Left cardiac atrium (tissue), 4 donors: ENCODE measurements at places on chromosomes 5 and 9.

GRCh38 chr5:161507591-161507990, 38.9 kb downstream of the GABRB2 start:
- no peak for DNase-seq

DNA sequence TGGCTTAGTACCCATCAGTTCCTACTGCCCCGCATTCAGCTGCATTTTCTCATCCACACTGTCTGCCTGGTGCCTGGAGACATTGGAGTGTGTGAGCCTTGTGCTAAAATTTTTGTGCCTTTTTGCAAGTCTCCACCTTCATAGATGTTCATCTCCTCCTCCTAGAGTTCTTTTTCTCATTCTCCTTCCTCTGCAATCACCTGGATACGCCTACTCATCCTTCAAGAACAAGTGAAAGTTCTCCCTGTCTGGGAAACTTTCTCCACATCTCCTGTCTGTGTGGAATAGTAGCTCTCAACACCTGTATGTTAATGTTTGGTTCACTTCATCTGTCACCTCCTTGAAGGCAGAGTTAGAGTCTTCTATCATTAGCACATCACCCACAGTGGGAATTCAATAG, 125.7 kb upstream of the FBXL17 start:
- DNase-seq: no peak

GRCh38 chr9:2771087-2771486, 53.8 kb downstream of the KCNV2 start:
- DNase-seq: no peak

DNA sequence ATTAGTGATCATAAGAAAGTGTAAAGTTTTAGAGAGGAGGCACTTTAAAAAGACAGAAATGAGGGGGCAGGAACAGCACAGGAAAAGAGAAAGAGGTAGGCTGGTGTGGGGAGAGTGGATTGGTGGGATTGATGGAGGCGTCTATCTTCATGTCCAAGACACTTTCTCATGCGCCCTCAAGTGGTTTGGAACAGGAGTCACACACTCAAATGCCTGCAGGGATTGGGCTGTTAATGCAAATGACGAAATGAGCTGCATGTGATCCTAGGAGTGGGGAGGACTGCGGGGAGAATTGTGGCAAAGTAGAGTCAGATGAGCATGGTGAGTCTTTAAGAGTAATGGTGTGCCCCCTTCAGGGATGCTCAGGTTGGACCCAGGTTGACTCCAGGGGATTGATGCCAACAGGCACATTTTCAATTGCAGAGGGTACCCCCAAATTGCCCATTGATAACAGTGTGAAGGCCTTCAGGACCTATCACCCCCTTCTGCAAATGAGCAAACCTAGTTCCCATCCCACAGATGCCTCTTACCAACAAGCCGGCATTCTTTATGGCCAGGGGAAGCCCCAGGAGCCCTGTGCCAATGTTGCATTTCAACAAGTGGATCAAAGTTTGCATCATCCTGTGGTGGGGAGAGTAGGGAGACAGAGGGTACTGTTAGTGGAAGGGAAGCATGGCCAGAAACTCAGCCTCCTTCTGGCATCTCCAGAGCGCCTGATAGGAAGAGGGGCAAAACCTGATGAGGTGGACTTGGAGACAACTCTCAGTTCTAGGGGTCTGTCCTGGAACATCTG, 5.3 kb downstream of the SLC36A3 start:
- DNase-seq: no peak

- no peak for DNase-seq
Measured at GRCh38 chr5:176172246-176172645, 66.0 kb upstream of the SIMC1 start.

- DNase-seq: no peak
Measured at GRCh38 chr5:38189081-38189504, 69.3 kb upstream of the EGFLAM start.

DNA sequence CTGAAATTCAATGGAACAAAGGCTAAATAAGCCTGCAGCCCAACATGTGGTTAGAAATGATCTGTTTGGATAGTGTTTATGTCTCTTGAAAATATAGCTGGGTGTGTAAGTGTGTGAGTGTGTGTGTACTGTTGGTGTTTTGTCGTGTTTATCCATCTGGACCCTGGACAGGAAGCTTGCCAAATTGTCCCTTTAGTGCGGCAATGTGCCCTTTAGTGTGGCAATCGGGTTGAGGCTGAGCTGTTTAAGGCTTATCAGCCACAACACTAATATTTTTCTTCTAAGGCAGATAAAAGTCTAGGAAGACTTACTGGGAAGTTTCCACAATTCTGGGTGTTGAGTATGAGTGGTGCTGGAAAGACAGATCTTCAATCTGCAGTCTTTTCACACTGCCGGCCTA, 180.2 kb downstream of the YTHDC2 start:
- peak; percentile 29 for DNase-seq

DNA sequence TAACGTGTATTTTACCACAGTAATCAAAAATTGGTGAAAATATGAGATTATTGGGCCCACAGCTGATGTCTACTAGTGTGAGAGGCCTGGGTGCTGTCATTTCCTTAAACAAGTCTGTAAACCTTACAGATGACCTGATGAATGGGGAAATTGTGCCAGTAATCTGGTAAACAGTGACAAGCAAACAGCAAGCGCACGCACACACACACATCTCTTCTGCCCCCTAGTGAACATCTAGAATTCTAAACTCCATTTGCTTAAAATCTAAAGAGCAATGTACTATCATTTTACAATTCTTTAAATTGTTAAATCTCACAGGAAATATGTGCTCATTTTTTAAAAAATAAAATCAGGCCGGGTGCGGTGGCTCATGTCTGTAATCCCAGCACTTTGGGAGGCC, 7.5 kb upstream of the RAPGEF1 start:
- no peak for DNase-seq

DNA sequence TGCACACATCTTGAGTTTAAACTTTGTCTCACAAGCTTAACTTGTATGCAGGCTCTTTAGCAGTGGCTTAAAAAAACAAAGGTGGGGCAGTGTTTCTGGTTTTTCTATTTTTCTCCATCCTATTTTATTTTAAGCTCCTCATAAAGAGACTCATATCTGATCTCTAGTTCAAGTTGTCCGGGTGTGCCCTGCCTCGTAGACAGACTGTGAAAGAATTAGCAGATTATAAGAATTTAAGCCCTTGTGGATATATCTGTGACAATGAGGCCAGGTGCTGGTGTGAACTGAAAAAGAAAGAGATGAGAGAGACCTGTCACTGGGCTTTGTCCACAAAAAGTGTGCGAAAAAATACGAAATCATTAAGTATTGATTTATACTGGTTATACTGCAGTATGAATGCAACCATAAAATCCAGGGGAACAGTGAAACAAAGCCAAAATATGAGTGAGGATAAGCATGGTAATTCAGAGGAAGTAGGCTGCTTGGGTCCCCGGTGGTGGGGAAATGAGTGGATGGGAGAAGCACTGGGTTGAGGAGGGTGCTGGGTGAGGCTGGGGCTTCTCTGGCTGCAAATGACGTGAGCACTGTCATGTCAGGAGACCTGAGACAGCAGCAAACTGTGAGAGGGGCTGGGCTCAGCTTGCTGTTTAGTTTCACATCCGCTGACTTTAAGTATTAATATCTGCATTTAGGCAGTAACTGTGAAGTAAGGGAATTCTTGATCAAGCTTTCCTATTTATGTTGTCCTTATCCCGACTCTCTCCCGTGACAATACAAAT, 179.7 kb upstream of the ANKRD55 start:
- peak; percentile 52 for DNase-seq

GRCh38 chr9:136411378-136411777, 920 bp downstream of the PMPCA start:
- DNase-seq: no peak

- no peak for DNase-seq
Measured at GRCh38 chr9:14218253-14218652, 95.7 kb downstream of the NFIB start.

DNA sequence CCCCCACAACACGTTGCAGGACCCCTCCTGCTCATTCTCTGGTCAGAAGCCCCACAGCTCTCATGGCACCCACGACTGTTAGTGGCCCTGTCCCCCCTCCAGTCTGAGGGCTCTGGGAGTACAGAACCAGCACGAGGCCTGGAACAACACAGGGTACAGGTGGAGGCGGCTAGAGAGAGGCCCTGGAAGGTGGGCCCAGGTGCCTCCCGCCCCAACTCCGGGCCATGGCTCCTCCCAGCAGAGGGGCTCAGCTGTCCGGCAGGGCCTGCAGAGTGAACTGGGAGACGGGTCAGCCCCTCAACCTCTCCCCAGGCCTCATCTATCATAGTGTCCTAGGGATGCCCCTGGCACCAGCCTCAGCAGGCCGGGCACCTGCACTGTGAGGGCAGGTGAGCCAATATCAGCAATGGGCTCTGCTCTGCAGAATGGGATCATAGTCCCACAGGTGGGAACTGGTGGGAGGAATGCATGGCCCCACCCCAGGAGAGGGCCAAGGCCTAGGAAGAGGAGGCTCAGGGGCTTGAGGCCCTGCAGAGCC, 58.6 kb downstream of the BARX1 start:
- DNase-seq: peak; percentile 11

DNA sequence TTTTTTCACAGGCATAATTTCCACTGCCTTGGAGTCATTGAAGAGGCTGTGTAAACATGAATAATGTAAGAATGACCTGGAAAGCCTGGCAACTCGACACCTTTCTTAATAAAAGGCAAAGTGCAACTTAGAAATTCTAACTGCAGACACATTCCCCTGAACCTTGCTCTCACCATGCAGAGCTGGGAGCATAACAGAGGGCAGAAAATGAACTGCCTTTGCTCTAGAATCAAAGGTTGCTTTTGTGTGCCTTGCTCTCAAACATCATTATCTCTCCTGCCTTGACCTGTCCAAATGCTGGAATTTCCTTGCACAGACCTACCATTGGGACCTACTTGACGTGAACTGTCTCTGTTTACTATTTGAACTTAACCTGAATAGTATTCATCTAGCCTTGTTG, 462.0 kb upstream of the ZNF462 start:
- no peak for DNase-seq

- no peak for DNase-seq
Measured at GRCh38 chr9:92947268-92948037, at the start of gene FGD3. FGD3 (plus strand) TSS chr9:92947523; CDS start chr9:92976257, 28,734 bp downstream.

- no peak for DNase-seq
Measured at GRCh38 chr5:3258050-3258449, 337.6 kb upstream of the IRX1 start.

GRCh38 chr9:71518045-71518827, 250.1 kb downstream of the CEMIP2 start:
- DNase-seq: no peak

DNA sequence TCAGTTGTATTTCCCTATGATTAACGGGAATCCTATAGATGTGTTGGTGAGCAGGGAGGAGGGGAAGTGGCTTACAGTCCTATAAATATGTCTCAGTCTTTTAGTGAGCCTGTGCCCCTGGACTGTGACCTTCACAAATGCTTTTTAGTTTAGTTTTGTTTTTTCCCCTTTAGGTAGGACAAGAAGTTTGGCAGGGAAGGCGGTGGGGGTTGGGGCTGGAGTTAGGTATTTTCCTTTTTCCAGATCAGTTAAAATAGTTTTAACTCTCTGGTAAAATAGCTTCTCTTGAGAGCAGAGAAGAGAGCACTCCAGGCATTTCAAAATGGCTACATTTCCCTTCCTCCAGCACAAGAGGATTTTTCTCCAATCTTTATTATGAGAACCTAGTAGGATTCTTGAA, 272.1 kb downstream of the SPATA31D1 start:
- no peak for DNase-seq

- no peak for DNase-seq
Measured at GRCh38 chr9:138117101-138117750, 239.6 kb downstream of the CACNA1B start.

DNA sequence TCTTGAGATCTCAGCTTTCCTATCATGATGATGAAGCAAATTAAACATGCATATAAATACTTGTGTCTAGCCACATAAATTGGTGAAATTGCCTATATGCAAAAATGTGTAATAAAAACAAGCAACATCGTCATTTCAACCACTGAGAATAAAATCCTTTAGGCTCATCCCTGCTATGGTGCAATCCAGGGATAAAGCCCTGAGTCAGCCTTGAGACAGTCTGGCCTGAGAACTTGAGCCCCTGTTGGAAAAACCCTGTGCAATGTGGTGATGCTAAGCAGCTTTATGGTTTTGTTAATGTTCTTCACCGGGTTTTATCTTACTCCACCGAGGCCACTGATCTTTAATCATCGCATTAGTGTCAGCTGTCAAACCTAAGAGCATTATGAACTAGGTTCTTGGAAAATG, 170.5 kb downstream of the DCP2 start:
- DNase-seq: no peak

DNA sequence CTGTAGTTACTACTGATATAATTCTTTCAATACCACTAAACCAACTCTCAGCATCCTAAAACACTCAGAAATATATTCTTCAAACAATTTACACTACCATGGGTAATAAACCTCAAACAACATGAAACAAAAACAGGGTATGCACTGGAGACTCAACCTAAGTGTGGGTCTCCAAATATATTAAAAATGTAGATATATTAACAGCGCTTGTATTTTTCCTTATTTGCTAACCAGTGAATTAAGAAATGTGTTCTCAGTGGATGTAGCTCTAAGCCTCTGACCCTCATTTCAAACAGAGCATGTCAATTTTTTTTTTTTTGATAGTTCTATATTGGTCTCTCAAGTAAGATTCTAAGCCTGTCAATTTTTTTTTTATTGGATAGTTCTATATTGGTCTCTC, 778.5 kb upstream of the CDH10 start:
- no peak for DNase-seq

DNA sequence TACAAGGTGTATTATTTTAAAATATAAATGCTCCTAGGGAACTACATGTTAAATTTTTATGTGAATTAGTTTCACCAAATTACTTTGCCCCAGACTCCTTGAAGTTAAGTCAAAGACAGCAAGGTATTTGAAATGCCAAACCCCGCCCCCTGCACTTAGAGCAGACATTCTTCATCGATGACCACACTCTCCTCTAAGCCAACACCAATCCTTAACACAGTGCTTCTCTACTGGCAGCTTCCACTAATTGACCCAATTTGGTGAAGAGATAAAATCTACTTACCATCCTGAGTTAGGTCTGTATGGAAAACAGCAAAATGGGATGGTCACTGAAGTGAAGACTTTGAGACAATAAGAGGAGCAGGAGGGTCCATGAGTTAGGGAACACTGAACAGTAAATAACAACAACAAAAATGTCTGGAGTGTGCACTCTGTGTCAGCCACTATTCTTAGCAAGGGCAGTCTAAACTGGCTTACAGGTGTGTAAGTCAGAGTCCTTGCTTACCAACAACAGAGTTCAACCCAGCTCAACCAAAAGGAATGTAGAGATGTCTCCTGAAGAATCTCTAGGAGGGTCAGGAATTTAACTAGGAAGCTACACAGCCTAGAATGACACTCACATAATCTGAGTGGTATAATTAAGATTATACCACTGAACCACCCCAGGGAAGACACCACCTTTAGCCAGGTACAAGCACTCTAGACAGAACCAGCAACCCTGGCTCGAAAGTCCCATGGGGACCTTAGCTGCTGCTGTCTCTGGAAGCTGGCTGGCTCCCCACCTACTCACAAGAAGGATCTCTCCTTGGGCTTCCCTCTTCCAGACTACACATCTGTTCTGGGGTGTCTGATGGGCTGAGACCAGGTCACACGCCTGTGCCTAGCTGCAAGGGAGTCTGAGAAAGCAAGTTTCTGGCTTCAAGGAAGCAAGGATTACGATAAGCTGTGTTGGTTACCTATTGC, 8.8 kb upstream of the UBE2QL1 start:
- DNase-seq: no peak
